ENCODE measurements at places on chromosomes 2 and 18.
A peak's percentile ranks its signal among the peaks of the same experiment; 100 is the strongest.

DNA sequence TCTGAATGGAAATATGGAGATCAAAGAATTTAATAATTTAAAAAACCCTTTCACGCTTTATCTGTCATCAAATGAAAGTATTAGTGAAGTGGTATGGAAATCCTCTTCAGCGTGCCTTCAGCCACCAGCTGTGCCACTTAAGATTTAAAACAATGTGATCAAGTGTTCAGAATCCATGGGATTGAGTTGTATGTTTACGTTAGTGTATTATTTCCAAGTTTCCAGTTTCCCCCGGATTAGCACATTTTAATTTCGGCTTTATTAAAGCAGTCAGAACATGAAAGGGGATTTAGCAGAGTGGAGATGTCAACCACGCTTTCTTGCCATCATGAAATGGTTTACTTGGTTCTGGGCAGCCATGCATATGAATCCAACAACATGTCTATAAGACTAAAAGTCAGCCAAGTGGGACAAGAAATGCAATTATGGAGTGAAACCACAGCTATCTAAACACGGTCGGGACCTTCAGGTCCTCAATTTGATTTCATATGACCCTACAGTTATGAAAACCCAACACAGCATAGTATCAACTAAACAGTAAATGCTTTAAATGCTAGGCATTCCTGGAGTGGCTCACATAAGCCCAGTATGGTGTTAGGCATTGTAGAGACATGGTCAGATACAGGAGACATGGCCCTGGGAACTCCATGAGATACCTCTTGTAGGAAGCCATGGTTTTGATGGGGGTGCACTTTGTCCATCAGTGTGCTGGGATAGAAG, 224.9 kb upstream of the EPAS1 start:
- DNase-seq, result no peak

DNA sequence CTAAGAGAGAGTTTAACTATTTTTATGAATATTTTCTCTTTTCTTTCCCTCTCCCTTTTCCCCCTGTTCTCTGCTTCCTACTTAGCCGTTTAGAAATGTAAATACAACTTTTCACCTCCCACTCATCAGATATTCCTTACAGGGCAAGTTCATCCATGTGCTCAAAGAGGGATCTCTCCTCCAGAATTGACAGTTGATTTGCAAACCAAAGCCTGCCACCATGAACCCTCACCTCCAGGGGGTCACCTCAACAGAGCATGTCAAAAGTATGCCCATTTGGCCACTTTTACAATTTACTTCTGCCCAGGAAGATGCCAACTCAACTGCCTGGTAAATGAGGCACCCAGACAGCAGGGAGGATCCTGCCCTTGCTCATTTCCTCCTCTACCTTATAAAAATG, 149.2 kb upstream of the GYPC start:
- no peak for DNase-seq

- no peak for DNase-seq
Measured at GRCh38 chr18:56739731-56740130, 88.6 kb downstream of the WDR7 start.

GRCh38 chr2:29579495-29580169, 341.8 kb downstream of the ALK start:
- no peak for DNase-seq

DNA sequence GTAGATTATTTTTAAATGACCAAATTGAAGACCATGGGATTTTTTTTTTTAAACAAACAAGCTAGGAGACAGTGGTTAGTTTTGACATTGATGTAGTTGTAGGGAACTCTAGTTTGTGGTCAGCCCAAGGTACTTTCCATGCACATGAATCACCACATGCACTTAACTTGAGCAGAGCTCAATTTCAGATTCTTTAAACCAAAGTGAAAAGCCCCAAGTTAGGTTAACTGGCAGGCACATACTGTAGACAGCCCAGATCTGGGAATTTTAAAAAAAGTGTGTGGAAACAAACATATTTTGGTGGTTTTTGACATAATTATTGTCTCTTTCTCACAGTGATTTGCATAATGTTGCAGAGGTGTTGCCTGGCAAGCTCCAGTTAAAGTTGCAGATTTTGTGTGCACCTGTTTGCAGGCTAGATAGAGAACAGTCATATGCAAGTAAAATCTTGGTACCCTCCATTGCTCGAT, 88.4 kb downstream of the BCL2L11 start:
- DNase-seq, result no peak

DNA sequence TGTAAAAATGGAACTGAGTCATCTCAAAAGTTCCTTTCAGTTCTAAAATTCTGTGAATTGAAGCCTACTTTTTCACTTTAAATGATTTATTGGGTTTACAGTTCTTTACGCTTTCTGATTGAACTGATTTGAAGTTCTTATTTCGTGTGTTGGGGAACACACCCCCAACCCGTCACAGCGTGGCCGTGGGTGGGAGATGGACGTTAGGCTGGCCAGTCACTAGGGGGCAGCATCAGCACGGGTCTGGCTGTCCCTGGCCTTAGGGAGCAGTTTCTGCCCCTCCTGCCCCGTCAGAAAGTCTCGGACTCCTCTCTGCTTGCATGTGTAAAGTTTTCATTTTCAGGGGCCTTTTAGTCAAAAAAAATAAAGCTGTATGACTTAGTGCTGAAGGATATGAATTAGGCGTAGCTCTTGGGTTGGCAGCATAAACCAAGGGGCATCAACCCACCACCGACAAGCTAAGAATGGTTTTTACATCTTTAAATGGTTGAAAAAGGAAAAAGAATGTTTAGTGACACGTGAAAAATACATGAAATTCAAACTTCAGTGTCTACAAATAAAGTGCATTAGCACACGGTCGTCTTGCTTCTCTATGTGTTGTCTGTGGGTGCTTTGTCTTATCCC, 63.4 kb downstream of the ZCCHC2 start:
- peak; percentile 58 for DNase-seq
